ENCODE measurements at places on chromosomes 11 and 22.

DNA sequence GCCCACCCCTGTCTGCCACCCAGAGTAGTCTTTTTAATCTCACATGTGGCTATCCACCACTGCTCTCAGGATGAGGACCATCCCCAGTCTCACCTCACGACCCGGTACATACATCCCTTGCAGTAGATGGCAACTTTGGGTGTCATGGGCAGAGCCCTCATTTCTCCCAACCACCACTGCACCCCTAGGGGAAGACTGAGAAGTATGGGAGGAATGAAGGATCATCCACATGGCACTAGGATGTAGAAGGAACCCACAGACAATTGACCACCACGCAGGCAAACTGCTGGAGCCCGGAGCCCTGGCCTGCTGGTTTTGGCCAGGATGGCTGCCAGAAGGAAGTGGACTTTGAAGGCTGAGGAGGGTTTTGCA lies 1.9 kb upstream of the SCARF2 start:
- DNase-seq, result no peak

DNA sequence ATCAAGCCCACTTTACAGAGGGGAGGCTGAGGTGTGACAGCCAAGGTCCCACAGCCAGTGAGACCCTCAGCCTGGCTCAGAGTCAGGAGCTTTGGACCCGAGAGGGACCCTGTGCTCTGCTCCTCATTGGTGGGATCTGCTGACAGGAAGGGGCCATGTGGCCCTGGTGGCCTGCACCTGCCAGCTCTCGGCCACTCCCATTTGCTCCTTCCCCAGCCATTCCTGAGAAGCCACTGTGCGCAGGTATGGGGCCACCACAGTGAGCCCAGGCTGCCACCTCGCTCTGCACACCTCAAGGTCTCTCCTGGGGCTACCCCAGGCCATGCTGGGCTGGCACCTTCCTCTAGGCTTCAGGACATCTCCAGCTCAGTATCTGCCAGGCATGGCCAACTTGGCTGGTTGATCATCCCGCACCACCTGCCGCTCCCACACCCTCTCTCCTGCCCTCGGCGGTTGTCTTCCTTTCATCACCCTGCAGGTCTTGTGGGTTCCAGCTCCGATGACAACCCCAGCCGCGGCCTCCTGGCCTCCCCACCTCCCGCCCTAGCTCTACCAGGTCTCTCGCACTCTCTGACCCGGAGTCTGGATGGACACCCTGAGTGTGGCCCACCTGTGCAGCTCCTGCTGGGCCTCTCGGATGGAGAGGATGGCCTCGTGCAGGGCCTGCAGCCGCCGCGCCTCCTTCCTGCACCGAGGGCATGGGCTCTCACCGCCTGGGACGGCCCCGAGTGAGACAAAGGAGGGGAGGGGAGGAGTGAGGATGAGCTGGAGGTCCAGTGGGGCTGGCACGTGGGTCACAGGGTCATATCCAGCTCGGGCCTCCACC lies 32.2 kb upstream of the CARS1 start:
- no peak for DNase-seq

DNA sequence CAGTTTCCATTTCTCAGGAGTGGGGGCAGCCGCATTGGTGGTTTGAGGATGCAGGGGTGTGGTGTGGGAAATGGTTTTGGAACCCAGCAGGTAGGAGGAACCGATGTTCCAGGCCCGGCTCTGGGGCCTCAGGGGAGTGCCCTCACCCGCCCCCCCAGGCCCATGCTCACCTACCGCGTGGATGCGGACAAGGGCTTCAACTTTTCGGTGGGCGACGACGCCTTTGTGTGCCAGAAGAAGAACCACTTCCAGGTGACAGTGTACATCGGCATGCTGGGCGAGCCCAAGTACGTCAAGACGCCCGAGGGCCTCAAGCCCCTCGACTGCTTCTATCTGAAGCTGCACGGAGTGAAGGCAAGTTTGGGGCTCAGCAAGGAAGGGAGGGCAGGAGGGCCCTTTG lies 18.6 kb downstream of the TMEM258 start:
- no peak for DNase-seq

- DNase-seq, result no peak
These were observed 1.6 kb downstream of the MRPL17 start for GRCh38 chr11:6681505-6681904.

DNA sequence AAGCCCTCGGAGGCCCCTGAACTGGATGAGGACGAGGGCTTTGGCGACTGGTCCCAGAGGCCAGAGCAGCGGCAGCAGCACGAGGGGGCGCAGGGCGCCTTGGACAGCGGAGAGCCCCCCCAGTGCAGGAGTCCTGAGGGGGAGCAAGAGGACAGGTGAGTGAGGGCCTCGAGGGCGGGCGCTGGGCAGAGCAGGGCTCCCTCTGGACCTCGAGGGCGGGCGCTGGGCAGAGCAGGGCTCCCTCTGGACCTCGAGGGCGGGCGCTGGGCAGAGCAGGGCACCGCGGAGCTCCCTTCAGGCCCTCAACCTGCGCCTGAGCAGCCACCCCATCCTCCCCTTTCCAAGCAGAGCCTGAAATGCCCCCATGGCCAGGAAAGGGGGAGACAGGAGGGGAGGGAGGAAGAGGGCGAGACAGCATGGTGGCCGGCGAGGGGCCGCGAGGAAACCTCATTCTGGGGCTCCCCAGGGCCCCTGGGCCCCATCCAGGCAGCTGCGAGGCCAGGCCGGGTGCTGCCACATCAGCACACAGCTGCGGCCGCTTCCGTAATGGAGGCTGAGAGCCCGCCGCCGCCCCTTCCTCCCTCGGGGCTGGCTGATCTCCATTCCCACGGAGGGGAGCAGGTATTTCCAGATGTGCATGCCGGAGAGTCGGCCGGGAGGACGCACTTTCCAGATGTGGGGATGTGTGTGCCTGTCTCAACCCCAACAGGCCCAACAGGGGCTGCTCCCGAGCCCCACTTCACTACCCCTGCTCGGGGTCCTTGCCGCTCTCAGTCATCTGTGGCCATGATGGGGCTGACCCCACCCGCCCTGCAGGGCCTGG lies 10.0 kb downstream of the PRR33 start:
- DNase-seq, result no peak

DNA sequence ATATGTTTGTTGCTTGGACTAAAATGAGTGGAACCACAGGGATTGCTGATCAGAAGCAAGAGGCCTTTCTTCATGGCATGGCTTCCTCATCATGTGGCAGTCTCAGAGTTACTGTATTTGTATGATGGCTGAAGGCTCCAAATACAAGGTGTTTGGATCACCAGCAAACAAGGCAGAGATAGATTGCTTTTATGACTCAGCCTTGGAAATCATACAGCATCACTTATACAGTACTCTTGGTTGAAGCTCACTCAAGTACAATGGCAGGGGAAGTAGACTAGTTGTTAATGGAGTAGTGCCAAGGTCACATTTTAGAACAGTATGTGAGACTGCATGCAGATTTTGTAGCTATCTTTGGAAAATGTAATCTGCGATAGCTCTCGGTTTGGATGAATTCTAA lies 16.6 kb downstream of the CAPRIN1 start:
- DNase-seq, result no peak

DNA sequence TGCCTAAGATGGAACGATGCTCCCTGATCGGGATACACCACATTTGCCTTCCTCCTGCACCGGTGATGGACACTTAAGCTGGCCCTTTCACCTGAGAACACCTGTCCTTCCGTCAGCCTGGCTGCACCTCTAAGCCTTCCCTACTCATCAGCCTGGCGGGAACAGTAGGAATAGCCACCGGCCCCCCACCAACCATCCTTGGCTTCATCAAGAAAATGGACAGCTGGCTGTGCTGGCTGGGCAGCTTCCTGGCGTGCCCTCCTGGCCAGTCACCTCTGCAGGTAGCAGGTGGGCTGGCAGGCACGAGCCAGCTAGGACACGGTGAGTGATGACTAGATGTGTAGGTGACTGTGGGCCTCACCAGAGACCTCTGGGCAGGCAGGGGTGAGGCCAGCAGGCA lies 142.8 kb downstream of the CTTN start:
- DNase-seq, result no peak

DNA sequence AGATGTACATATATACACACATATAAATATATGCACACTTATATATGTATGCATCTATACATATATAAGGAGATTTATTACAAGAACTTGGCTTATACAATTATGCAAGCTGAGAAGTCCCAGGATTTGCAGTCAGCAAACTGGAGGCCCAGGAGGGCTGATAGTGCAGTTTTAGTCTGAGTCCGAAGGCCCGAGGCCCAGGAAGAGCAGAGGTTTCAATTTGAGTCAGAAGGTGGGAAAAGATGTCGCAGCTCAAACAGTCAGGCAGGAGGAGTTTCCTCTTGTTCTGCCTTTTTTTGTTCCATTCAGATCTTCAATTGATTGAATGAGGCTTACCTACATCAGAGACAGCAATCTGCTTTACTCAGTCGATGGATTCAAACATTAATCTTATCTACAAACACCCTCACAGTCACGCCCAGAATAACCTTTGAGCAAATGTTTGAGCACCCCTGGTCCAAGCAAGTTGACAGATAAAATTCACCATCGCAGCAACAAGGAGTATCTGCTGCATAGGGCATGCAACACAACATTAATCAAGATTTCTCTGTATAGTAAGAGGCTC lies 4.0 kb upstream of the SGSM1 start:
- DNase-seq, result no peak

DNA sequence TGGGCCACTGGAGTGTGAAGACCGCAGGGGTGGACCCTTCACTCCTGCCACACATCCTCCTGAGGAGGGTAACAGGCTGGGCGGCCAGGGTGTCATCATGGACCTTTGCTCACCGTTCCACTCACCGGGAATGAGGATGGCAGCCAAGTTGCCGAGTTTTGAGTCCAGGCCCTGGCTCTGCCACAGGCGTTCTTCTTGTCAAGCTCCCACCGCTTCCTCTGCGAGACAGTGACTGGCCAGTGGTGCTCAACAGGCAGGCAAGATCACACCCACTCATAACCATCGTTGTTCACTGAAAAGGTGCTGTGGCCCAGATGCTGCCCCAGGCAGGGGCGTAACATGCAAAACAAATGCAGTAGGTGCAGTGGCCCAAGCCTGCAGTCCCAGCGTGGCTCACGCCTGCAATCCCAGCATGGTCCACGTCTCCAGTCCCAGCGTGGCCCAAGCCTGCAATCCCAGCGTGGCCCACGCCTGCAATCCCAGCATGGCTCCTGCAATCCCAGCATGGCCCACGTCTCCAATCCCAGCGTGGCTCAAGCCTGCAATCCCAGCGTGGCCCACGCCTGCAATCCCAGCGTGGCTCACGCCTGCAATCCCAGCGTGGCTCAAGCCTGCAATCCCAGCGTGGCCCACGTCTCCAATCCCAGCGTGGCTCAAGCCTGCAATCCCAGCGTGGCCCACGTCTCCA lies 5.0 kb upstream of the PANX2 start:
- DNase-seq, result no peak

GRCh38 chr22:20975541-20976290 lies 6.4 kb upstream of the LZTR1 start:
- no peak for DNase-seq

GRCh38 chr11:67265633-67266448 lies 432 bp upstream of the GRK2 start:
- DNase-seq, result peak; percentile 74

- no peak for DNase-seq
These were observed 348.2 kb downstream of the LARGE1 start for GRCh38 chr22:33572086-33572485.

- no peak for DNase-seq
These were observed 33.9 kb downstream of the NAT10 start for GRCh38 chr11:34139346-34139745.

- no peak for DNase-seq
These were observed 1.3 kb downstream of the TEF start for GRCh38 chr22:41383085-41383484.

- no peak for DNase-seq
These were observed 1.7 kb downstream of the SEZ6L start for GRCh38 chr22:26170795-26171580.

- DNase-seq, result no peak
These were observed 19.9 kb downstream of the TP53I11 start for GRCh38 chr11:44930588-44931302.

- no peak for DNase-seq
These were observed 12.6 kb downstream of the UPB1 start for GRCh38 chr22:24507716-24508115.

DNA sequence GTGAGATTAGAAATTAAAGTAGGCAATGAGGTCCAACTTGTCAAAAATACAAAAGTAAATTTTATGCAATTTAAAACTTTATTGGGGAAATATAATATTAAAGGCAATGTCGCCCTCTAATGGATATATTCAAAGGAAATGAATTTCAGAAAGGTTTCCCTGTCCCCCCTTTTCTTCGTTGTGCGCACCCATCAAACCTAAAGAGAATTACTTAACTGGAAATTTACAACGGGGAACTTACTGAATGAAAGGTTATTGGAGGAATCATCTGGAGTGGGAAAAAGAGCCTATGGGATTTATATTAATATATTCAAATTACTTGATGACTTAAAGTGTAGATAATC lies 1.7 kb upstream of the ABTB2 start:
- DNase-seq, result no peak

- peak; percentile 53 for DNase-seq
These were observed 21.1 kb downstream of the SERPINH1 start for GRCh38 chr11:75582895-75583717.

- DNase-seq, result no peak
These were observed 11.9 kb downstream of the KCNJ4 start for GRCh38 chr22:38442967-38443627.

GRCh38 chr11:109132539-109132938 lies 289.5 kb upstream of the C11orf87 start:
- no peak for DNase-seq

GRCh38 chr11:130370845-130371590 lies 56.3 kb upstream of the ZBTB44 start:
- DNase-seq, result no peak

DNA sequence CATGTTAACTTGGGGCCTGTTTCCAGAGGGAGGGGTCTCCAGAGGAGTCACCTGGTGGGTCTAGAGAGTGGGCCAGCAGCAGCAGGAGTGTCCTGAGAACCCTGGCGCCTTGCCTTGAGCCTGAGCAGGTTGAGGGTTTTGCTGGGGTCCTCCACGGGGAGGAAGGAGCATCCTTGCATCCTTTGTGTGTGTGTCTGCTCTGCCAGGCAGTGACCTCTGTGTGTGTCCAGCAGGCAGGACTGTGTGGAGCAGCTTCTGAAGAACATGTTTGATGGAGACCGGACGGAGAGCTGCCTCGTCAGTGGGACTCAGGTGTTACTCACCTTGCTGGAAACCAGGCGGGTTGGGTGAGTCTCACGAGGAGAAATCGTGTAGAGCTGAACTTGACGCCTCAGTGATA lies 55.7 kb downstream of the SBF1 start:
- DNase-seq, result no peak

All from effector memory CD8-positive, alpha-beta T cell (primary cell).